ENCODE measurements at places on chromosomes 11 and 22. TPM values are rescaled to one million over a fixed set of nuclear protein-coding genes. Genes with fewer than 3 reads are reported as not detected.

DNA sequence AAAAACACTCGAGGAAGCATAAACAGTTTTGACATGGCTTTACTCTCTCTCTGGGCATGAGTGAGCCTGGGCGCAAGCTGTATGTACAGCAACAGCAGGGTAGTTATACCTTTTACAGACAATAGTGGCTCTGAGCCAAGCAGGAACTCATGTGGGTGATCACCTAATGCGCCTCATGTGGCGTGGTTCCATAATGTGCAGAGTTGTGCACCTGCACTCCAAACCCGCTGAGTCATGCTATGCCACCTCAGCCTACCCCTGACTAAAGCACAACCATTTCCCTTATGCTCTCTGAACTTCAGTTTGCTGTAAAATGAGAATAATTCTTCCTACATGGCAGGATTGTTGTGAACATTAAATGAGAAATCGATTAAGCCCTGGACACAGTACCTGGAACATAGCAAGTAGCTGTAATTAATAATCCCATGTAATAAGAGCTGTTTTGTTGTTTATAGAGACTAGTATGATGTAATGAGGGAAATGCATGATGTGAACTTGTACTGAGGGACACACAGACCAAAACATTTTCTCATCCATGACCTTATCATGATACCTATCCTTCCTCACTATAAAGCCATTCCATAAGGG is 71.6 kb downstream of the CCDC34 start:
- DNase-seq = peak; percentile 15

- no peak for DNase-seq
Observed at GRCh38 chr11:342328-342727, 21.7 kb upstream of the IFITM3 start.

LIF gene
- 17.8 TPM for total RNA-seq

DNA sequence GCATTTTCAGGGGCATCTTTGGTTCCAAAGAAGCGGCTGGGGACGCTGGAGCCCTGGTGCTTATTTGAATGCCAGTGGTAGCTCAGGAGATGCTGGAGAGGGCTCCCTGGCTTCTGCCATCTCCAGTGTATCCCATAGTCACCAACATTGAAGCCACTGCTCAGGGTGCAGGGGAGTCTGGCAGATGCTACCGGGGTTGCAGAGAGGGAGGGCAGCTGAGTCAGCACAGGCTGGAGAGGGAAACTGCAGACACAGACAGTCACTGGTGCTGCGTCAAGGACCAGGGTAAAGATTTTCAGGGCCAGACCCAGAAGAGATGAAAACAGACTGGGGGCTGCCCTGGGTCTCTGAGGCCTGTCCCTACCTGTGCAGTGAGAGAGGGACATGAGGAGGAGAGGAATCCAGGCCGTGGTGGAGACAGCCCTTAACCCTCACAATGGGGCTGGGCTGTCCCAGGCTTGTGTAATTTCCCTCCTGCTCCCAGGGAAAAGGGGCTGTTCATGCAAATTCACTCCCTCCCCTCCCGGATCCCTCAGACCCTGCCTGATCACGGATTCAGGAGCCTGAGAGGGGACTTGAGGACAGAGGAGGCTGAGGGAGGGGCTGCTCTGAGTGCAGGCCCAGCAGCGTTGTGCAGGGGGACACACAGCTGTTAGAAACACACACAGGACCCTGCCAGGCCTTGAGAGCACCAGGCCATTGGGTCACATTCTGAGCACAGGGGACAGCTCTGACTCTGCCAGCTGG is 126.9 kb upstream of the GRK3 start:
- no peak for DNase-seq

ZNF70 gene
- total RNA-seq = 6.8 TPM

- DNase-seq = no peak
Observed at GRCh38 chr22:45389546-45389945, 23.9 kb downstream of the SMC1B start.

CCDC73 gene
- not detected for total RNA-seq

ACR gene
- total RNA-seq = 0.92 TPM

Data from mucosa of gallbladder (tissue), 1 donor.